Activated CD4-positive, alpha-beta T cell treated with anti-CD3 and anti-CD28 coated beads, Interleukin-2, Interleukin-4, amounts not matched to agents 100 ng/mL and 50 ng/mL, durations not matched to agents 16 hours and 8 hours (primary cell): ENCODE measurements at places on chromosomes 4 and X.

- peak; percentile 45 for DNase-seq
Observed at GRCh38 chrX:104122829-104123228, 10.5 kb downstream of the ZCCHC18 start.

DNA sequence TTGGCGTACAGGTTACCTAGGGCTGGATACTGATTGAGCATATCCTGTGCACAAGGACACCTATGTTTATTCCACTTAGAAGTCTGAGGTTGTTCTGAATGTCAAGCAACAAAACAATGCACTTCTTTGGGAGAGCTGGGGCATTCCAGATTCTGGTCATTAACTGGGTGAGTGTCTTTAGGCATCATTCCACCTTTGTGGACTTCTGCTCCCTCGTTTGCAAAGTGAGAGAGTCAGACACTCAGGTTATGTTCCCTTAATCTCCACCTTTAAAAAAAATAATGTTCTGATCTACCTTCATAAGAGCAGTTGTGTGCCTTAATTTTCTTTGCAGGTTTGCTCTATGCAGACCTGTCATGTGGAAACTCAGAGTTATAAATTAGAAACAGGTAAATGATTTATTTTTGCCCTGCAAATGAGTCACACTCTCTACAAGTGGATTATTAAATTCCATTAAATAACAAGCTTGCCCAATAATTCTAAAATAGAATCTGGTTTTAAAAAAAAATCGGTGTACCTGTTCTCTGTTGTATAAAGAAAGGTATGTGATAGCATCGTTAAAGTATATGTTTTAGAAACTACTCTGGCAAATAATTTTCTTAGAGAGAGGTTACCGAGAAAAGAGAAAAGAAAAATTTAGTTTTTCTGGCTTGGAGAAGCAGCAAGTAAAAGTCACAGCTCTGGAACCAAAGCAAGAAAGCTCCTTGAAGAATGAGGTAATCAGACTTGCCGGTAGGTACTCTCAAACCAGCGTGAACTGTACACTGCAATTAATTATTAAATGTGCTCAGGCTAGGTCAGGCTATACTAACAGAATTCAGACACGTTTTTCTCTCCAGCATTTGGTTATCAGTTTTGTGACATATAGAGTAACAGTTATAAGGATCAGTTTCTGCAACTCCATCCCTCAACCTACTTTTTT is 93.2 kb downstream of the SORBS2 start:
- DNase-seq, result no peak

- DNase-seq, result no peak
Observed at GRCh38 chrX:155028877-155029291, 2.2 kb downstream of the FUNDC2 start.

GRCh38 chr4:159505266-159505975 is 402.5 kb downstream of the RAPGEF2 start:
- DNase-seq, result no peak

- DNase-seq, result no peak
Observed at GRCh38 chr4:20592013-20592412, 108.2 kb upstream of the PACRGL start.

DNA sequence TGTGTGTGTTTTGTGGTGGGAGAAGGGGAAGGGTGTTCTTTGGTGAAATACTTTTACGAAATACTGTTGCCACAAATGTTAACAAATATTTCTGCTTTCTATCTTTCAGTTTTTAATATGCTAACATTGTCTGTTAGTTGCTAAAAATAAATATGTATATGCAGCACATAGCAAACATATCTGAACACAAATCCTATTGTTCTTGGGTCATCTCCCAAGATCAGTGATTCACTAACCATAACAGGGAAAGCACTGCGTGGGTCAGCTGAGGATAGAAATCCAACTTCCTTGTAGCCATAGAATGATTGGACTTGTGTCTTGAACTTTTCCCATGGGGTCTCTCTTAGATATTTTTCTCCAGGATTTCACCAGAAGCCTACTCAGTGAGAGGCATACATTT is 250.3 kb upstream of the FAM47A start:
- no peak for DNase-seq

GRCh38 chrX:106726485-106727437 is at the start of gene RNF128:
Gene RNF128, plus strand, starts transcription at chrX:106726701. Its CDS starts 213 bp downstream, at chrX:106726914.
- peak; percentile 4 for DNase-seq

GRCh38 chr4:56791316-56791715 is 30.2 kb downstream of the SPINK2 start:
- DNase-seq, result no peak

DNA sequence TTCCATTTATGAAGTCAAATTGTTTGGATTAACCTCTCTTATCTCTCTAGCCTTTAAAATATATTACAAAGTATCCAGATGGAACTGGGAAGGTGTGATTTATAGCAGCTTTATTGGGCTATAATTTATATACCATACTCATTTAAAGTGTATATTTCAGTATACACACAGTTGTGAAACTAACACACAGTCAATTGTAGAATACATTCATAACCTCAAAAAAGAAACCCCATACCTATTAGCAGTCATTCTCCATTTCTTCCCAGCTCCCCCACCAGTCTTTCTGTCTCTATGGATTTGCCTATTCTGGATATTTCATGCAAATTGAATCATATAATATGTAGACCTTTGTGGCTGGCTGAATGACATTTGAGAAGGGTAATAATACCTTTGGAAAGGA is 7.6 kb upstream of the NAP1L5 start:
- no peak for DNase-seq

GRCh38 chr4:142660728-142661127 is 185.4 kb downstream of the INPP4B start:
- DNase-seq, result no peak

DNA sequence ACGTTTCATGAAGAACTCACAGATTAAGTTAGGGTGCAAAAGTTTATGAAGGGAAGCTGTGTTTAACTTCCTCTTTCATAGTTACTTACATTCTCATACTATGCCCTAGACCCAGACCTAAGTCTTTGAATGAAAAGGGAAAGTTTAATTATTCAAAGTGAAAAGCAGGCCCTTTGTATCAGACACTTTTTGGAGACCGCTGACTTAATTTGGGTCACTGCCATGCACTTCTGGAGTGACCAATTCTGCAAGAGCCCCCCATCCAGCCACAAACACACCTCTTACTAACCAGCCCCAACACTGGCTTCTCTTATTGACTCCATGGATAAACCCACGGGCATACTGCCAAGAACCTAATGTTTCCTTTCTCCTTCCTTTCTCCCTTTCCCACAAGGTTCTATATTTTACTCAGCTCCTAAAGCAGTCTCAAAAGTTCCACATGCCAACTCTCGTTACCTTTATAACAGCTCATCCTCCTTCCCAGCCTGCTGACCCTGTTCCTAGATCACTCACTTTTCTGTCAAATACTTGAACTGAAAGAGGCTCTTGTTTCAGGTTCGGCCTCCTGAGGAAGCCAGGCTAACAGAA is 34.5 kb downstream of the ABCE1 start:
- peak; percentile 46 for DNase-seq

DNA sequence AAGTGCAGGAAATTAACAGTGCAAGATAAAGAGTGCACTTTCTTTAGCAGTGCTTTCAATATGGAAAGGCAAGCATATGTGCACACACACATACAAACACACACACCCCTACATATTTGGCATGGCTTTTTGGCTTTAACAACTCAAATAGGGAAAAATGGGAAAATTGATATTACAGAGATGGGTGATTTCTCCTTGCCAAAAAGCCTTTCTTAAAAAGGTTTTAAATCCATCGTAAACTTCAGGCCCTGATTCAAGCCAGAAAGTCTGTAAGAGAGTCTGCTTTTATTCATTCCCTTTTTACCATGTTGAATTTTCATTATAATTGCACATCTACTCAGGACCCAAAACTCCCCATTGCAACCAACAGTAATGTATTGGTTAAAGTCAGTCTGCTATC is 612.0 kb upstream of the ACTRT1 start:
- no peak for DNase-seq

DNA sequence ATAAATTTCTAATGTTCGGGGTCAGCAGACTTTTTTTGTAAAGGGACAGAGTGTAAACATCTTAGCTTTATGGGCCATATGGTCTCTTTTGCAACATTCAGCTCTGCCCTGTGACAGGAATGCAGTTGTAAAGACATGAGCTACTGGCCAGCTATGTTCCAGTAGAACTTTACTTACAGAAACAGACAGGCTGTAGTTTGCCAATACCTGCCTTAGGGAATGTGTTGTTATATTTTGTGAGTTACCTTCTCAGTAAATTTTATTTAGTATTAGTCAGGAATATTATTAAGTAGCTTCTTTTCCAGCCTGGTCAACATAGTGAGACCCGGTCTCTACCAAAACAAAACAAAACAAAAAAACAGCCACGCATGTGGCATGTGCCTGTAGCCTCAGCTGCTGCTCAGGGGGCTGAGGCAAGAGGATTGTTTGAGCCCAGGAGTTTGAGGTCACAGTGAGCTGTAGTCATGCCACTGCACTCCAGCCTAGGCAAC is 48.7 kb downstream of the HTT start:
- no peak for DNase-seq

GRCh38 chr4:53905941-53906377 is 158.4 kb downstream of the CHIC2 start:
- DNase-seq, result no peak

GRCh38 chr4:118743867-118744266 is 58.7 kb downstream of the METTL14 start:
- DNase-seq, result no peak

DNA sequence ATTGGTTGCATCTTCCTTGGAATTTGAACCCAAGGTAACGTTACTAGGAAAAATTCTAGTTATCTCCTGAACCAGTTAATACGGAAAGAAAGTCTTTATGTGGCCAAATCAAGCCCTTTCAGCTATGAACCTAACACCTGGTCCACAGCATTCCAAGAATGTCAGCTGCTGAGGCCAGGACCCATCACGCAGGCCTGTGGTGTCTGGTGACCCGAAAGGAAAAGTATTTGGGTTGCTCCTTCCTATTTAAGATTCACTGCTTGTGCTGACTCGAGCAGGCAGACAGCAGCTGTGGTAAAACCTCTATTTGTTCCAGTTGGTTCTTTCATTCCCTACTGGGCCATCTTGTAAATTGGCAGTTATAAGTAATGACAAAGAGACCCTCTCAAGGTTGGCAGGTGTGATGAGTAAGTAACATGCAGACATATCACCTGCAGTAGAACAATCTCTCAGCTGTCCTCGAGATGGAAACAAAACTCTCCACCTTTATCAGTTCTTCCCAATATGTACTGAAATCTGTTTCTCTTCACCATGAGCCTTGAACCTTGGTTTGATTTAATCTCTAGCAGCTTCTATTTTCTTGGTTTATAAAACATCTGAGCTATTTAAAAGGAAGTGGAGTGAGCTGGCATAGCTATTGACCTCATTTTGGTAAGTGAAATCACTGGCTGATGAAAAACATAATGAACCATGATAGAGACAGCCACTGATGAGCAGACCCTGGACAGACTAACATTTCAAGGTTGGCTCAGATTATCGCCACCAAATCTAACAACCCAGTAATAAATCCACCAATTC is 182.1 kb upstream of the SMIM31 start:
- no peak for DNase-seq

GRCh38 chr4:41069257-41069656 is 145.1 kb downstream of the APBB2 start:
- no peak for DNase-seq

- peak; percentile 80 for DNase-seq
Observed at GRCh38 chrX:153953342-153953830, 8.9 kb upstream of the RENBP start.

DNA sequence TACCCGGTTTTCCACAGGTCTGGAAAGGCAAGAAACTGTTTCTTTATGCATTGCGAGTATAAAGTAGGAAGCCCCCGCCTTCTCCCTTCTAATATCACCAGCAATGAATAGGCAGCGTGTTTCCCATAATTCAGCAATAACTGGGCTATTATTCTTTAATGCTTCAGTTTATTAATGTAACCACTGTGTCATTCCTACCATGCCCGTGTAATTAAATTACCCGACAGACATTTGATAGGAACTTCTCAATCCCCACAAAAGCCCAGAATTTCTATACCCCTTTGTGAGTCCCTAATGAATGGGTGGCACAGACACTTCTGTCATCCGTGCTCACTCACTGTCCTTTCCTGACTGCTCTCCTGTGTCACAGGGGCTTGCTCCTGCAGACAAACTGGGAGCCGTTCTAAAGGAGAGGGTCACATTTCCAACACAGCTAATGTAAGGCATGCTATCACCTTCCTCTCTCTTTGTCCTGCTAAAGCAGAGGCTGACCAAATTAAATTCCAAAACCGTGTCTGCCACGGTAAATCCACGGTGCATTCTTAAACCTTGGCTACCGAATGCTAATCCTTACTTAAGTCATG is 108.5 kb upstream of the MID1 start:
- DNase-seq, result no peak

GRCh38 chr4:146059865-146060264 is 115.7 kb upstream of the LSM6 start:
- no peak for DNase-seq

DNA sequence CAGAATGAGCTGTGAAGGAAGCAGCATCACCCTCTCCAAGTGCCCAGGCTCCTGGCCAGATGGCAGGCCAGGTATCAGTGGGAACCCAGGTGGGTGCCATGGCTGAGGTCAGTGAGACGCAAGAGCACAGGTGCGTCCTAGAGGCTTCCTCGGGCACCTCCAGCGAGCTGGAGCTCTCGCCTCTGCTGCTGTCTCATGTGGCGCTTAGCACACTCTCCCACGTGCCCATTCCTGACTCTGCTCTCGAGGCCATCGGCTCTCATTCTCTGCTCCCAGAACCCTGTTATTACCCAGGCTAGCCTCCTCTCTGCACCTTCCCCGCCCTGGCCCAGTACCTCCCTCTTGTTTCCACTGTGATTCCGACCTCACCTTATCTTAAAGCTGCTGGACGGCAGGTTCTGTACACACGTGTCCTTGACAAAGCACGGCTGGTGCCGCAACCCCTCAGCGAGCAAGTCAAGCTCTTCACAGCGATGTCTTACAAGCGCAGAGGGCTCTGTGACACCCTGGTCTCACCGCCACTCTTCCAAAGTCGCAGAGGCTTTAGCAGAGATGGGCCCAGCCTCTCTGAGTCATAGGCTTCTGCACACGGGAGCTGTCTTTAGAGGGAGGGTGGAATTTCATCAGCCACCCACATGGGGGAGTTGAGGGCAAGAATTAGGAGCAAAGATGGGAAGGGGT is 15.4 kb upstream of the MSANTD1 start:
- DNase-seq, result no peak

- DNase-seq, result no peak
Observed at GRCh38 chr4:156677131-156677531, 294.5 kb downstream of the PDGFC start.
